ENCODE measurements at places on chromosomes 13 and 19.

DNA sequence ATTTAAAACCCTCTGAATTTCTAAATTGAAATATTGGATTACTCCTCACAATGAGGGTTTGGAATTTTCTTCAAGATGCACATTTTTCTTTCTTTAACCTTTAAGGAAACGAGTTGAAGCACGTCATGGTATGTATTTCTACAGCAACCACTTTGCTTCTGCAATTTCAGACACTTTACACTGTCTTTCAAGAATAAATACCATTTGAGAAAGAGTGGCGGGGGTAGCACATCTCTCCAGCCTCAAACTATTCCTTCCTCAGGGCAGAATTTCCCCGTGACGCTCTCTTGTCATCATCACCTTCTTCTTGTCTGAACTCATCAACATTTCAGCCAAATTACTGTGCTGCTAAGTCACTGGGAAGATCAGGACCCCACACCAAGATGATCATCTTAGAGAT is 1073.4 kb downstream of the EFNB2 start:
- no peak for DNase-seq

DNA sequence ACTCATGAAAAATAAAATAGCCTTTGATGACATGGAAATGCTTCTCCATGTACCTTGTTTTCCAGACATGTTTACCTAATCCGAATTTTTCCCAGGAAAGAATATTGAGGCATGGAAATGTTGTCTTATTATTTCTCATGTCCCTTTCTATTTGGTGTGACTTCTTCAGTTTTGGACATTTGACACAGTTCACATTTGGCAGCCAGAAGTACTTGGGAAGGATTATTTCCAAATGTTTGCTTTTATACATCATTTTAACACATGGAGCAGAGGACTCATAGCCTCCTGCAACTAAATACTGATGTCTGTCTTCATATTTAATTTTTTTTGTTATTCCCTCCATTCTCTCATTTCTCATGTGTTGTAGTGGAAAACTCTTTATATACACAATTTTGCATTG is 94.3 kb downstream of the POSTN start:
- DNase-seq = no peak

DNA sequence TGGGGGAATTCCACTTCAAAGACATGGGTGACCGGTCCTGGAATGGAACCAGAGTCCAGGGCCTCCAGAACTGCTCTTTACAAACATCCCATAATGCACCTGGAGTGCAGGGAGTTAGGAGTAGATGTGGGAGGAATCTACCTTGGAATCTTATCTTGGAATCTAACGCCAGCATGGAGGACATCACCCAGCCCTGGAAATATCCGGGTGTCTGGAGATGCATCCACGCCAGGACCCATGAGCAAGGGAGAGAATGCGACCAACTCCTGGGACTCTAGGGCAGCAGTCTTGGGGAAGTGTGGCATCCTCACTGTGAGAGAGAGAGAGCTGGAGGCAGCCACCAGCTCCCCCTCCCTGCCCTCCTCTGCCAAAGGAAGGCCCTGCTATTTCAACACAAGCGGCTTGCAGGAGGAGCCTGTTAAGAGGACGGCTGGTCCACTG is 211.8 kb downstream of the UQCRFS1 start:
- DNase-seq = no peak

- no peak for DNase-seq
Measured at GRCh38 chr13:92362717-92363116, 863.9 kb upstream of the GPC6 start.

- DNase-seq = no peak
Measured at GRCh38 chr13:93224535-93224934, 2.1 kb upstream of the GPC6 start.

DNA sequence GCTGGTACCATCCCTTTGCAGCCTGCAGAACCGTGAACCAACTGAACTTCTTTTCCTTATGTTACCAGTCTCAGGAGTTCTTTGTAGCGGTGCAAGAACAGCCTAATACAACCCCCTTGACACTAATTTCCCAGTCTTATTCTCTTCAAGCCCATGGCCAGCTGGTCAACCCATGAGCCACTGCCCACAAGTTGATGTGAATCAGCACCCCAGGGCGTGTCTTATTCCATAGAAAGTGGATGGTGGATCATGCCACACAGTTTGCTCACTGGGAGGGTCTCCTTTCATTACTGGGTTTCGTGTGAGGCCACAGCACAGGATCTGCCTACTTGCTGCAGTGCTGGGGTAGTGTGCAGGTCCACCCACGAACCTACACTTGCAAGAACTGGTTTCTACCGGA is 27.0 kb downstream of the TEX29 start:
- no peak for DNase-seq

DNA sequence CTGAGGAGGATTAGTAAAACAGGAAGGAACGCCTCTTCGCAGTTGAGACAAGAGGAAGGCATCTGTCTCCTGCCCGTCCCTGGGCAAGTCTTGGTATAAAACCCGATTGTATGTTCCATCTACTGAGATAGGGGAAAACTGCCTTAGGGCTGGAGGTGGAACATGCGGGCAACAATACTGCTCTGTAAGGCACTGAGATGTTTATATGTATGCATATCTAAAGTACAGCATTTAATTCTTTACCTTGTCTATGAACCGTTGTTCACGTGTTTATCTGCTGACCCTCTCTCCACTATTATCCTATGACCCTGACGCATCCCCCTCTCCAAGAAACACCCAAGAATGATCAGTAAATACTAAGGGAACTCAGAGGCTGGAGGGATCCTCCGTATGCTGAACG is 722 bp upstream of the TIMM50 start:
- no peak for DNase-seq

- no peak for DNase-seq
Measured at GRCh38 chr19:44814517-44814916, 5.6 kb downstream of the BCAM start.

GRCh38 chr13:105202354-105202753 is 1333.1 kb downstream of the EFNB2 start:
- DNase-seq = no peak

Data from activated naive CD4-positive, alpha-beta T cell (primary cell).